NCI-H2171 treated with DMSO at 0.1 percent for 48 hours (cell line): ENCODE measurements at places on chromosomes 1 and 21.

DNA sequence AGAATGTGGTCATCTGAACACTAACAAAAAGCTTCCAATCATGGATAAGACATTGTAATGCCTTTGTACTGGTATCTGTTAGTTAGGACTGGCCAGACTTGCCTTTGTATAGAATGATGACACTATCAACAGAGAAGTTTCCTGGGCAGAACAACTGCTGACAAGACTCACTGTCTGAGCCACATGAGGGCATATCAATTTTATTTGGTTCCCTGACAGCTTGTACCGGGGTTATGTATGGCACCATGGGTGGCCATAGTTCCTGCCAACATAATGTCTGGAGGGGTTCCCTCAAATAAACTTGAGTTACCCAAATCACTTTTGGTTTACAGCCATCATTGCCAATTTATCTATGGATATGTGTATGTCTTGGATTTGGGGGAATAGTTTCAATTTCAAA is 13.6 kb upstream of the H3-3A start:
- no peak for DNase-seq

DNA sequence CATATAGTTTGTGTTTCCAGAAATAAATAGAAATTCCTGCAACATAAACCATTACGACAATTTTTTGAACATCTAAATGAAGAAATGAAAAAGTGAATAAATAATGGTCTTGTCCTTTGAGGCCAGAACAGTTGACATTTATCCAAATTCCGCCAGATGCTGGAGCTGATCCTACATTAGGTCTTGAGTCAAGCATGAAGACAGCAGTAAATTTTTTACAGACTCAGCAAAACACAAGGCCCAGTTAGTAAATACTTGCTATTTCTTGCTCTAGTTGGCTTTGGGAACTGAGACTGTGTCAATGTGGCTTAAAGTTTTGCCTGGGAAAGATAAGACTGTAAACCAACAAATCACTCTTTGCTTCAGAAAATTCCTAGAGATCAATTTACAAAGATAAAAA is 540.1 kb upstream of the RGS18 start:
- DNase-seq: no peak

DNA sequence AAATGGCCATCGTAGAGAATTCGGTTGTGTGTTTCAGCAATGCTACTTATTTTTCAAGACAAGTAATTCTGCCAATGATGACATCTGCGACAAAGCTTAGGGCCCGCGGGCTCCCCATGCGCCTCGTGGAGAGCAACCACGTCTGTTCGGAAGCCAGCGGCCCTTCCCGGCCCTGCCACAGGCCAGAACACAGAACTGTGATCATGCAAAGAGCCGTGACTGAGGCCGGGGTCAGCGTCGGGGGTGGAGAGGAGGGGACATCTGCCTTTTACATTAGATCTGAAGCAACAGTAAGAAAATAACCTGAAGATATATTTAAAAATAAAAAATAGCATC is 103.7 kb downstream of the PGBD5 start:
- DNase-seq: no peak

GRCh38 chr1:205879974-205880373 is 30.0 kb upstream of the PM20D1 start:
- DNase-seq: no peak

DNA sequence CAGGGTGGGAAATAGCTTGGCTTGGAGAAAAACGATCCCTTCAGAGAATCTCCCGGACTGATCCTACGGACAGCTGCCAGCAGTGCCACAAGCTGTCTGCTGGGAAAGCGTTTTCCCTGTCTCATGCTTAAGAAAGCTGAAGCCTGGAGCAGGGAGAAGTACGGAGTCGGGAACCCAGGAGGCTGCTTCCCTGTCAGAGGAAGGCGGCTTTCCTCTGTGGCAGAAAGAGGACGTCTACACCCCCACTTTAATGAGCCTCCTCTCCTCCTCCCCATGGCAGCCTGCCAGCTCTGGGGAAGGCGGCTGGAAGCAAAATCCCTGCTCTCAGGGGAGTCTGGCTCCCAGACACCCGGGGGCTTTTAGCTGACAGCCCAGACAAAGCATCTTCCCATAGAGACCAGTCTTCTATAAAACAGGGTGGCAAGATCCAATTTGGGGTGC is 7.3 kb downstream of the KIF21B start:
- DNase-seq: peak; percentile 90

DNA sequence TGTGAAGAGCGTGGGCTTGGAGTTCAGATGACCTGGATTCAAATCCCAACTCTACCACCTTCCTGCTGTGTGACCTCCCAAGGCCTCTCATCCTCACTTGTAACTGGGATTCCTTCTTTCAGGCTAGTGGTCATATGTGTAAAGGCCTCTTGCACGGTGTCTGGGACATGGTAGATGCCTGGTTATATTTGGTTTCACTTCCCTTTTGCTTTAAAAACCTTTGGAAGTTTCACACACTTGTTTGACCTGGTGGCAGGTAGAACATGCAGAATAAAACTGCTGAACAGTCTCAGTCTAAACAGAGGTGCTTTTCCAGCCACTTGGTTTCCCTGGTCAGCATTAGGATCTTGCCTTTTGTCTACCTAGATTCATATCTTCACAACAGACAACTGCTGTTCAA is 37.0 kb upstream of the RCAN3 start:
- no peak for DNase-seq

DNA sequence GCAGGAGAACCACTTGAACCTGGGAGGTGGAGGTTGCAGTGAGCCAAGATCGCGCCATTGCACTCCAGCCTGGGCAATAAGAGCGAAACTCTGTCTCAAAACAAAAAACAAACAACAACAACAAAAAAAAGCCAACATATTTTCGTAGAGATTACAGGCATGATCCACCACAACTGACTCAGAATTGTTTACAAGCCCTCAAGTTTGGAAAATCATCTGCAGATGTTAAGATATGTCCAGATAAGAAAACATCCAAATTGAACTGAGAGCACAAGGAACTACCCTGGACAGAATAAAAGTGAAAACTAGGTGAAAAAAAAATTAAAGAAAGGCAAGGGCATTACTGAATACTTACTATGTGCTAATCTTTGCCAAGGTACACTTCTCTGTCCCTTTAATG is 89.8 kb upstream of the WLS start:
- no peak for DNase-seq

- DNase-seq: peak; percentile 28
Measured at GRCh38 chr1:15852036-15852827, 4.7 kb downstream of the SPEN start.

DNA sequence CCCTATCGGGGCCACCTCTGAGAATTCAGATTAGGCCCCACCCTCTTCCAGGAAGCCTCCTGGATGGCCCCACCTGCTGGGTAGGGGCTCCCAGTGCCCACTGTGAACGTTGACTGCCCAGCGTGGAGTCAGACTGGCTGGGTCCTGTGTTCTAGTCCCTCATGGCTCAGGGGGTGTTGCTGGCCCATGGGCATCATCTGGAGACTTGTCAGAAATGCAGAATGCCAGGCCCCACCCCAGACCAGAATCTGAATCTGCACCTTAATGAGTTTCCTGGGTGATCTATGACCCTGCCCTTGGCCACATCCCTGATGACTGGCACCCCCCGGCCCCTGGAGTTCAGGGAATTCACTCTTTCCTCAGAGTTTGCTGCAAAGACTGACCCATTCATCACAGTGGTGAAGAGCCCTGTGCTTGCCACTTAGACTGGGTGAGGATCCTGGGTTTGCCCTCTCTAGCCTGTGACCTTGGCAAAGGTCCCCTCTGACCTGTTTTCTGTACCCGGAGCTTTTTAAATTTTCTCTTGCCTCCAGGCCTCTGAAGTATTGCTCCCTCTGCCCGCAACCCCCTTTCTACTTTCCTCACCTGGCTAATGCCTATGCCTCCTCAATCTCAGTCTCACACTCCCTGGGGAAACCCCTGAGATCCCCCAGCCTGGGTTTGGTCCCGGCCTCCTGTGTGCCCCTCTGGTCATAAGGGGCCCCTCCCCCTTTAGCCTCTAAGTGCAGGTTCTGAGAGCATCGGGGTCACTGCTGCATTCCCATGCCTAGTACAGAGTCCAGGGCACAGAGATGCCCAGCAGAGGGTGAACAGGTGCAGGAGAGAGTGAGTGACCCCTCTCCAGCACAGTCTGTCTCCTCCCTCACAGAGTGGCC is 184.2 kb downstream of the MATN1 start:
- DNase-seq: no peak

DNA sequence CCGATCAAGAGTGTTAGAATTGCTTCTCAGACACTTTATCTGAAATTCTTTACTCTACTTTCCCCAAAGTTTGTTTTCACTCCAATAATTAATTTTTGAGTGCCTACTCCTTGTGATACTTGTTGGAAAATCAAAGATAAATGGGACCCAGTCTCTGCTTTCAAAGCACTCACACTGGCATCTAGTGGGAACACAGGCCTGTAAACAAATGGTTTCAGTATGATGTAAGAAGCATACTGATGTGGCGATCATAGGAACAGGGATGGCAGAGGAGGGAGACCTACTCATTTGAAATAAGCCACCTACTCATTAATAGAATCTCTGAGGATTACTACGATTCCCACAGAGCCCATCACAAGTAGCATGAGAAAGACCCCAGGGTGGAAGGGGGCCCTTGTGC is 273.7 kb upstream of the ST6GALNAC5 start:
- DNase-seq: no peak

- no peak for DNase-seq
Measured at GRCh38 chr1:84675106-84675505, 15.2 kb downstream of the SSX2IP start.

DNA sequence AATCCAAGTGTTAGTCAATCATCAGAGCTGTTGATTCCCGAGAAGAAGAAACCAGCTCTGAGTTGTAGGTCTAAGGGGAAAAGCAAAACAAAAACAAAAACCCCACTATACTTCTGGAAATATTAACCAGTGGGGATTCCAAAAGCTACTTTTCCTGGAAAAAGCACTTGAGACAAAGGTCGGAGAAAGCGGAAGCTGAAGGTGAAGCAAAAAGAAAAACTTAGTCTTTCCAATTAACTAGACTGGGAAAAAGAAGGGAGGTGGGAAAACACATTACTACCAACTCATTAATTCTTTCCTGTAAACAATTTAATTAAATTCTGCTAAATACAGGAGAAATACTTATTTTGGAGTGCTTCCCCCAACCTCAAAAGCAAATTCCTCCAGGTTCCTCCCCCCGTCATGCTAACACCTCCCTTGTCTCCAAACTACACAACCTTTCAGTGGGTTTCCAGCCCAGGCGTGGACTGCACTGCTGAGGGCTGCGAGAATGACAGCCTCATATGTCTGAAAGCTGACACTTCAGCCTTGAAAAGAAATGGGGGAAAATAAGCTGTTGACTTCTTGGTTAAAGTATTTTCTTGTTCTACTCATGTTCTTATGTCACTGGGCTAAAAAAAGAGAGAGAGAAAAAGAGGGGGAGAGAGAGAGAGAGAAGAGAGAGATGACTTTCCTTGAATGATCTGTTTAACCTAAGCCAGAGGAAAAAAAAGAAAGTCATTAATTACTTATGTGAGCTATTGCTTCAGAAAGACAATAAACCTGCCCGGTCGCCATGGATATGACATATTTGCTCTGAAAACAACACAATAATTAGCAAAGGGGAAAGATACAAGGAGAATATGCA is 5.1 kb downstream of the CASZ1 start:
- peak; percentile 61 for DNase-seq

GRCh38 chr1:25869909-25870606 is 5.5 kb downstream of the PAQR7 start:
- no peak for DNase-seq

DNA sequence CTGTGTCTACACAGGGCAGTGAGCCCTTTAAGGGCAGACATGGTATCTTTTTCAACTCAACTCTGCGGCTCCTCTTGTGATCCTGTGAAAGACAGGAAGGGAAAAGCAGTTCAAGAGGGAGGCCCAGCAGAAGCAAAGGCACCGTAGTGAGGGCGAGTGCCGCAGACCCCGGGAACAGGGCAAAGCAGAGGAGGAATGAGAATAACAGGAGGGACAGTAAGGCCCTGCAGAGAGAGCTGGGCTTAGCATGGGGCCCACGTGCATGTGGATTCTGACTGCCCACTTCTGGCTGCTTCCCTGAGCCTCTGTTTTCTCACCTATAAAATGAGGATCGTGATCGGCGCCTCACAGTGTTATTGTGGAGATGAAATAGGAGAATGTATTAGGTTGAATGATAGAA is 409.3 kb downstream of the PTPRU start:
- DNase-seq: no peak

GRCh38 chr1:157306896-157307295 is 168.7 kb upstream of the ETV3 start:
- no peak for DNase-seq

- peak; percentile 78 for DNase-seq
Measured at GRCh38 chr1:185170291-185170848, 13.4 kb downstream of the SWT1 start.

GRCh38 chr21:26599261-26599660 is 26.2 kb upstream of the CYYR1 start:
- no peak for DNase-seq

DNA sequence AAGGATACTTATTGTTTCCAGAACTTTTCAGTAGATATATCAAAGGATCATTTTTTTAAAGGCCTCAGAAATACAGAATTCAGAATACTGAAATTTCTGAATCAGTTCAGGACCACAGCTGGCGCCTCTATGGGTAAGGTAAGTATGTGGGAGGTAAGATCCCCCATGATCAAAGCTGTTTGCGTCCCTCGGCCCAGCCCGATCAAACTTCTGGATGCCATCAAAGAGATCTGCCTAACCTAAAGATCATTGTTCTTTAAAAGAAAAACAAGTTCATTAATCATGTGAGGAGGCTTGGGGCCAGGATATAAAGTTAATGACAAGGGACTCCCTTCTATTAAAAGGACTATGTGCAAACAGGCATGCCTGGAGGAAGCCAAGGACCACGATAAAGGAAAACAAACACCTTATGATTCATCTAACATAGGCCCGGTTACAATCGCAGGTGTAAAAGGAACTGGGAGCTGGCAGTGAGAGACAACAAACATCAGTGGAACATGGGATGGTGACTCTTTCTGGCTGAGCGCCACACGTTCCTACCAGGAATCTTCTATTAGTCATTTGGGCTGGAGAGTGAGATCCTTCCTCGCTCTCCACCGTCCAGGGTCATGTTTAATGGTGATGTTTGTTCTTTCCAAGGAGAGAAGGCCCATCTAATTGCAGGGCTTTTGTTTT is 2.8 kb upstream of the BACE2 start:
- no peak for DNase-seq

GRCh38 chr1:28259934-28260802 is 850 bp downstream of the SESN2 start:
- peak; percentile 23 for DNase-seq

DNA sequence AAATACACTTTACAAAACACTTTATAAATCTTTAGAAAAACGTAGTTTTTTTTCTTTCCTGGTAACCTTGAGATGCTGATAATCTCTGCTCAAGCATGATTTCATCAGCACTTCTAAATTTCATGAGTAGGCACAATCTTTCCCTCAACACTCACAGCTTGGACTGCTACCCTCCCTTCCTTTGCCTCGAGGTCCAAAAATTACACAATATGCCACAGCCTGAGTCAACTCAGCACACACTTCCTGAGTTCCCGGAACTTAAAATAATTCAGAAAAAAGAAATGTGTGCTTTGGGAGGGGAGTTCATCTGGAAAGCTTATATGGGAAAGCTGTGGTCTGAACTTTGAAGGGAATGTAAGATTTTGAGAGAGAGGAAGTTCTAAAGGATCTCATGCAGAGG is 5.9 kb downstream of the CLCA2 start:
- DNase-seq: no peak

- no peak for DNase-seq
Measured at GRCh38 chr1:23867542-23867894, 572 bp downstream of the FUCA1 start.
